A549 treated with CpdA at 1 μM for 4 hours (cell line): ENCODE measurements at places on chromosomes 2 and 18. TPM values are rescaled to one million over a fixed set of nuclear protein-coding genes. Genes with fewer than 3 reads are reported as not detected.

The CDCA7 gene
- 37.8 to 45.6 TPM (median 44.7 TPM) in 5 replicates for total RNA-seq

The DSC2 gene
- 0.98 to 1.5 TPM (median 1.2 TPM) in 5 replicates for total RNA-seq

The SERPINB10 gene
- total RNA-seq: not detected in 5 replicates

The CFAP53 gene
- 0.37 to 0.44 TPM (median 0.40 TPM) in 5 replicates for total RNA-seq

The MARCO gene
- total RNA-seq: 0.09 to 0.11 TPM in 2 of 5 replicates, not detected in the others
